ENCODE measurements at places on chromosomes 2 and 18. TPM values are rescaled to one million over a fixed set of nuclear protein-coding genes. Genes with fewer than 3 reads are reported as not detected.

Gene IL18R1
- 24.0 TPM for total RNA-seq

Gene ZC3H6
- total RNA-seq = 14.7 TPM

Gene GALNT3
- total RNA-seq = 28.0 TPM

Gene CHPF
- 14.5 TPM for total RNA-seq
